ENCODE measurements at places on chromosomes 6 and 20.

DNA sequence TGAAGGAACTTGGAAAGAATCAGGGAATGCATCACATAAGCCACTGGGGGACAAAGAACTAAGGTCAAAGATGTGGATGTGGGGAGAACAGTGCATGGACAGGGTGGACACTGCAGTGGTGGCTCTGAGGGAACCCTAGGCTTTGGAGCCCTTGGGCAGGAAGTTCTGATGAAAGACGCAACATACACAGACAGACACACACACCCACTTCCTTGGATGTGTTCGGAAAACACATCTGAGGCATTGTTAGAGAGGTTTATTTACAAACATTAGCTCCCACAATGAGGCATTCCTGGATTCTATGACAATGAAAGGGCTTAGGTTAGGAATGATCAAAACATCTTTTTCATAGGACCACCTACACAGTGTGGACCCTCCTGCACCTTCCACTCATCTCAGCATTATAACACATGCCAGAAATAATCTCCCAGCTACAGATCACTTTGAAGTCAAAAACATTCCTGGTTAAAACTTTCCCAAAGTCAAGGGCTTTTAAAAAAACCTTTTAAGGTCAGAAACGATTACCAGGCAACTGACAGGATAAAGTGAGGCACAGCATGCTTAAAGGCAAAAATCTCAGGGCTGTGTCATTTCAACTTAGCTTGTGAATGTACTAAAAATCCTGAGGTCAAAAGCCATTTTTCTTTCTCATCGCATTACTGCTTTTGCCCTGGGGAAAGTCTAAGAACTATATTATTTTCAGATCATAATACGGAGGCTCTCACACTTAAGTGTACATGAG lies 6.4 kb upstream of the METTL24 start:
- no peak for DNase-seq

DNA sequence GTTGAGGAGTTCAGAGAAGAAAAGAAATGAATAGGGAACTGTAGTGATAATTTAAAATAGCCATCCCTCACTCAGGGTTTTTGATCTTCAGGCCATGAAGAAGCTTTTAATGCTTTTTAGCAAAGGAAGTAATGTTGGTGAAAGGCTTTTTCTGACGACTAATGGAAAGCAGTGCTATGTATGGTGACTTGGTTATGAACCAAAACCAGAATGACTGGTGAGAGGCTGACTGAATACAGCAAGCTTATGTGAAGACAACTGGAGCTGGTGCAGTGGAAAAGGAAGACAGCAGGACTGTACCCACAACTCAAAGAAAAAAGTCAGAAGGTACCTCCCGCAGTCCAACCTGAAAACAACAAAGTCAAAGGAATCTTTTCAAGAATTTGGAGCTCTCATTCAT lies 118.8 kb downstream of the PRDM1 start:
- no peak for DNase-seq

DNA sequence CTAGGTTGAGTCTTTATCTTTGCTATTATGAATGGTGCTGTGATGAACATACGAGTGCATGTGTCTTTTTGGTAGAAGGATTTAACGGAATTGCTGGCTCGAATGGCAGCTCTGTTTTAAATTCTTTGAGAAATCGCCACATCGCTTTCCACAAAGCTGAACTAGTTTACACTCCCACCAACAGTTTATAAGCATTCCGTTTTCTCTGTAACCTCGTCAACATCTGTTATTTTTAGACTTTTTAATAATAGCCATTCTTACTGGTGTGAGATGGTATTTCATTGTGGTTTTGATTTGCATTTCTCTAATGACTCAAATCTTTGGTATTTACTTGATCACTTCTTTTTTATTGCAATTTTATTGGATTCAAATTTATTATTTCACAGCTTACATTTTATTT lies 117.4 kb upstream of the HDGFL1 start:
- DNase-seq = no peak

- DNase-seq = no peak
Measured at GRCh38 chr6:85911067-85911466, 268.4 kb upstream of the SYNCRIP start.

- DNase-seq = no peak
Measured at GRCh38 chr6:99589290-99589672, 17.4 kb upstream of the PRDM13 start.

DNA sequence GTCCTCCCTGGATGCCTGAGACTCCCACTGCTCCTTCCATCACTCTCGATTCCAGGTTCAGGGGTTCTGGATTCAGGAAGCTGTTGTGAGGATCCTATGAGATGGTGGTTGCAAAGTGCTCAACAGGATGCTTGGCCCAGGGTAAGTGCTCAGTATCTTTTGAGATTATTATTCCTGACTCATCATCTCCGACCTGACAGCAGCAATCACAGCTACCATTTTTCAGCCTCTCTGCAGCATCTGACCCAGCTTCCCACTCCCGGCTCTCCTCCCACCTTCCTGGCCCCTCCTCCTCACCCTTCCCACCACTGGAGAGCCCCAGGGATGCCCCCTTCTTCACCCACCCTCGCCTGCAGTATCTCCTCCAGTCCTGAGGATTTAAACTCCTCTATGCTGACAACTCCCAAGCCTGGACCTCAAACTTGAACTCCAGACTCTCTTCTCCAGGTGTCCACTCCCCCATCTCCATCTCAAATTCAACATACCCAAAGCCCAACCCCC lies 36.8 kb upstream of the KCNB1 start:
- no peak for DNase-seq

- DNase-seq = no peak
Measured at GRCh38 chr6:167236239-167236571, 54.9 kb upstream of the UNC93A start.

DNA sequence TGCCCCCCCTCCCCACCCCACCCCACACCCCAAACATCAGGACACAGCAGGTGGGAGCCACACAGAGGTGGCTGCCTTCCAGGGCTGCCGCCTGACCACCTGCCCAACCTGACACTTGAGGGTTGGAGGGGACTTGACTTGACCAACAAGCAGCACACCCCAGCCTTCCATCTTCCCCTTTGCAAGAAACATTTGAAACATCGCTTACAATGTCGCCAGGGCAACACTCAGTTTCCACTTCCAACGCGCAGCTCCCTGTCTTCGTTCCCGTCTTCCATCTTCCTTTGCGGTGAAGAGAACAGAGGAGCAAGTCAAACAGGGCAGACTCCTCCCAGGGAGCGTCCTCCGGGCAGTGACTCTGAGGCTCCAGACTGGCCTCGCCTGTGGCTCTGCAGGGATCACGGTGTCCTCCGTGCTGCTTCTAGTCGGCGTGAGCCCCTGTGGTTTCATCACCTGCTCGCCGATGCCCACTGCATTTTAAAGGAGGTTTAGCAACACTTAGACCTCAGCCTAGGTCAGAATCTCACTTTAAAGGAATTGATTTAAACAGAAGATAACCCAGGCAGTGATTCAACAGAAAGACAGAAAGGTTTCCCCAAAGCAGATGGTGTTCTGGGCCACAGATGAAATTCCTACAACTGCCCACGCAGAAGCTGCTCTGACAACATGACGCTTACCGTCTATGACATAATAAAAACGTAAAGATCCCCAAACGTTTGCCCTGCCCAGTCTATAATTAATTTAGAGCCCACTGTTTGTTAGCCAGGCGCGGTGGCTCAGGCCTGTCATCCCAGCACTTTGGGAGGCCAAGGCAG lies 130.8 kb downstream of the TAF4 start:
- no peak for DNase-seq

DNA sequence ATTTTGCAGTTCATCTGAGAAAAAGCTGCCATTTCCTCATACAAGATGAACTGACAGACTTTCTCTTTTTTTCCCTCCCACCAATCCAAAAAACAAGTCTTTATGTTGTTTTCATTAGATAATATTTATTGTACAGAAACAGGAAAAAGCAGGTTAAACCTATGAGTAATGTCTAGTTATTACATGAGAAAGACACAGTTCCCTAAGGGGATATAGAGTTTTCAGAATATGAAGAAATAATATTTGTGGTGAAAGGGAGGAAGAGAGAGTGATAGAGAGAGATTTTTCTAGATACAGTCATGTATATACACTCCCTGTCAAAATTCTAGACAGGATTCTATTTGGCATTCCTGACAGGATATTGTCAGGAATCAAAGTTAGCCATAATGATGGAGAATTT lies 392.4 kb downstream of the BMP2 start:
- DNase-seq = no peak

DNA sequence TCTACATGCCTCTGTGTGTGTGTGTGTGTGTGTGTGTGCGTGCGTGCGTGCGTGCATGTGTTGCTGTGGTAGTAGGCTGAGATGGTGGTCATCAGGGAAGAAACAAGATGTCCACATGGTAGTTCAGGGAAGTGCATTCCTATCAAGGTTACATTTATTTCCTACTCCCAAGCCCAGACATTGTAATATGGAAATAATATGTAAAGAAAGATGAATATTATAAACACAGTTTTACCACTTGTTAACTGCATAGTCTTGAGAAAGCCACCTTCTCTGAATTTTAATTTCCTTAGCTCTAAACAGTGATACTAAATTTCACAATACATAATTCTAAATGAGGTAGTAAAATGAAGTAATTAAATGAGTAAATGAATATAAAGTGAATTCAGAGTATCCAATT lies 14.0 kb downstream of the MEI4 start:
- no peak for DNase-seq

DNA sequence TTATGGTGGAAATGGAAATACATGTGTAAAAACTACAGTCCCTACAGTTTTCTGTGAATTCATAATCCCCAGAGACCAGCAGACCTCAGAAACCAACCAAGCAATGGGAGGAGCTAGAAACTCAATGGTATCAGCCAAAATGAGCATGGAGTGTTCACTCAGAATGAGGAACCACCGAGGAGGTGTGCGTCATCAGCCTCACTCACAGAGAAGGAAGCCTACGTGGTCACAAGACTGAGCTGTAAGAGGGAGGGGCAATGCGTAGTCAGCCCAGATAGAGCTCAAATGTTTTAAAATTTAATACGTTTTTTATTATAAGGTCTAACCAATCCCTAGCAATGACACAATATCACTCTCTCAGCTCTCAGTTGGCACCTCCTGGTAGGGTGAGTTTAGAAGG lies 17.4 kb downstream of the MYLK4 start:
- no peak for DNase-seq

- no peak for DNase-seq
Measured at GRCh38 chr20:45617591-45617990, 11.9 kb upstream of the WFDC10A start.

GRCh38 chr6:6545616-6546317 lies 42.8 kb upstream of the LY86 start:
- no peak for DNase-seq

- DNase-seq = no peak
Measured at GRCh38 chr20:23586735-23587525, 18.6 kb upstream of the CST9L start.

DNA sequence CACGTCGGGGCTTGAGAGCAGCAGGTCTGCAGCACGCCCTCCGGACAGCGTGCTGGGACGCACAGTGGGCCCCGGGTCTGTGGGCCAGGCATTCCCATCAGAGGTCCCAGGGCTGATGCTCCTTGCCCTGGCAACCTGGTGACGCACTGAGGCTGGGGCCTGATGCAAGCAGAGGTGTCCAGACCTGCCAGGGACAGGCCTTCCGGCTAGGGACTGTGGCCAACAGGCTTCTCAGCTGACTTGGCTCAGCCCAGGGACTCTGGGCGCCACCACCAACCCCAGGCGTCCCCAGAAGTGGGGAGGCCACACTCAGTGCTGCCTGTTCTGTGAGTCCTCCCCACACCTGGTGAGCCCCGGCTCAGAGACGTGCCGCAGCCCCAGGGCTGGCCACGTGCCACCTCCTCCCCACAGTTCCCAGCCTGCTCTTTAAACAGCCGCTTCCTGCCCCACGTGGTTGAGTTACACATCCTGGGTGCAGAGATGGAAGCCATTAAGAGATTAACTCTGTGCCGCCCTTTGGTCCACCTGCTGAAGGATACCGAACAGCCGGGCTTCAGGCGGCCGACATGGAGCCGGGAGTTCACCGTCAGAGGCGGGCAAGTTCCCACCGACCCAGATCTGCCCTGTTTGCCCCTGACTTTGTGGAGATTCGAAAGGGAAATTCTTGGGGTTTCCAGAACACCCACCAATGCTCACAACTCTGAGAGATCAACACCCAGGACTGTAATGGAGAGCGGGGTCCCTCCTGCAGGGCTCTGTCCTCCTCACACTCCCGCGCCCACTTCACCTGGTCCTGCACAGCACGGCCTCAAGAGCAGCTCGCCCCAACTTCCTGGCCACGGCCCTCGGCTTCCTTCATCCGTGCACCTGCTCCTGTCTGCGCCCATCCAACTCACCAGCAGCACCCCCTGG lies 37.6 kb upstream of the ZBP1 start:
- DNase-seq = no peak

DNA sequence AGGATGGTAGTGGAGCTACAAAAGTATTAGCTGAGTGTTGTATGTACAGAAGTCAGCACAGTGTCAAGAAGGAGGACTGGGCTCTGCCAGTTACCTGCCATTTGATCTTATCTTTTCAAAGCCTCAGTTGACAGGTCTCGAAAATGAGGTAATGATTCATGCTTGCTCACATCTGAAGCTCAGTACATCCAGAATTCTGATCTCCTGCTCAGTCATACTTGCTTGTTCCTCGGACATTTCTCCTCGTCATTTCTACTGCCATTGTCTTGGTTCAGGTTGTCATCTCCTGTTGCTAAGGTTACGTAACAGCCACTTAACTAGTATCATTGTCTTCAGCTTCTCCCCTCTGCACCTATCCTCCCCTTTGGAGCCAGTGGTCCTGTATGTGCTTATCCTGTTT lies 89.5 kb downstream of the SLX4IP start:
- no peak for DNase-seq

- DNase-seq = no peak
Measured at GRCh38 chr6:22106451-22106850, 190.4 kb downstream of the PRL start.

DNA sequence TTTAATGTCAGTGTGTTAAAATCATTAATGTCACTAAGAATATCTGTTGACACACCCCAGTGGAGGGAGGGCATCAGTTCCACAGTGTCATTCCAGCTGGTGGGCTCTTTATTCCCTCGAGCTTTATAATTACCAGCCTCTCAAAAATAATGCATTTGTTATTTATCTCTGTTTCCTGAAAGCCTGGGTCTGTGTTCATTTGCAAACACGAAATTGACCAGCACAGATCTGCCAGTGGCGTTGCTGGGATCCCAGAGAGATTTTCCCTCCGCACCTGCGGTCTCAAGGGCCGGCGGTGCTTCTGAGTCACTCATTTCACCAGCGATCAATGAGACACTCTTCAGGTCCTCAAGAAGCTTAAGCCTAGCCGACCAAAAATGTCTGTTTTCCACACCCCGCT lies 5.7 kb upstream of the PYGB start:
- no peak for DNase-seq

DNA sequence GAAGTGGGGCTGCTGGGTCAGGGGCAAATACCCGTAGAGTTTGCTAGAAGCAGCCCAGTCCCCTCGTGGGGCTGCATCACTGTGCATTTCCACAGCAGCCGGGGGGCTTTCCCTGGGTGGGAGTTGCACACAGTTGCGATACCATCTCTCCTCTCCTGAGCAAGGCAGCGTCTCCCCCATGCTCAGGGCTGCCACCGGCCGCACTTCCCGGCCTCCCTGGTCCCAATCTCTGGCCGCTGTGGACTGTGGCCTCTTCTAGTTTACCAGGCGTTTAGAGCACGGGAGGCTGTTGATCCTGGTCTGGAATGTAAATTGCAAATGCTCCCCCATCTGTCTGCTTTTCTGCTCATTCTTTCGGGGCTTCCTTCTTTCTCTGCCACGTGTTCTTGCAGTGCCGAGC lies 31.1 kb downstream of the OSBPL2 start:
- no peak for DNase-seq

Measured in NK-92 treated with Interleukin-12 subunit alpha and Interleukin-12 subunit beta, amount 100 ng/mL, for 24 hours (cell line).